Panc1 (cell line): ENCODE measurements at places on chromosomes 5 and 9.

GRCh38 chr5:103293719-103294118, 35.2 kb downstream of the MACIR start:
- DNase-seq, result no peak

DNA sequence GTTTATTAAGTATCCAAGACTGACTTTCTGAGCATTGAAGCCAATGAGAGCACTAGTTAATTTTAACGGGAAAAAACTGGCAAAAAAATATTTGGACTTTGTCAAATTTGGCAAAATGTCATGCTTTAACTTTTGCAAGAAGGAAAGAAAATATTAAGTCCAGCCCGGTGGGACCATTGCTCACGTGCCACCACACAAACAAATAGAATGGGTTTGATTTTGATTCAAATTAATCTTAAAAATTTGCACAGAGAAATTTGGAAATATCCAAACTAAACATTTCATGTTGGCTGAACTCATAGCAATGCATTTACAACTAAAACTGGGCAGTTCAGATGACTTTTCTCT, 302.2 kb downstream of the EBF1 start:
- no peak for DNase-seq

DNA sequence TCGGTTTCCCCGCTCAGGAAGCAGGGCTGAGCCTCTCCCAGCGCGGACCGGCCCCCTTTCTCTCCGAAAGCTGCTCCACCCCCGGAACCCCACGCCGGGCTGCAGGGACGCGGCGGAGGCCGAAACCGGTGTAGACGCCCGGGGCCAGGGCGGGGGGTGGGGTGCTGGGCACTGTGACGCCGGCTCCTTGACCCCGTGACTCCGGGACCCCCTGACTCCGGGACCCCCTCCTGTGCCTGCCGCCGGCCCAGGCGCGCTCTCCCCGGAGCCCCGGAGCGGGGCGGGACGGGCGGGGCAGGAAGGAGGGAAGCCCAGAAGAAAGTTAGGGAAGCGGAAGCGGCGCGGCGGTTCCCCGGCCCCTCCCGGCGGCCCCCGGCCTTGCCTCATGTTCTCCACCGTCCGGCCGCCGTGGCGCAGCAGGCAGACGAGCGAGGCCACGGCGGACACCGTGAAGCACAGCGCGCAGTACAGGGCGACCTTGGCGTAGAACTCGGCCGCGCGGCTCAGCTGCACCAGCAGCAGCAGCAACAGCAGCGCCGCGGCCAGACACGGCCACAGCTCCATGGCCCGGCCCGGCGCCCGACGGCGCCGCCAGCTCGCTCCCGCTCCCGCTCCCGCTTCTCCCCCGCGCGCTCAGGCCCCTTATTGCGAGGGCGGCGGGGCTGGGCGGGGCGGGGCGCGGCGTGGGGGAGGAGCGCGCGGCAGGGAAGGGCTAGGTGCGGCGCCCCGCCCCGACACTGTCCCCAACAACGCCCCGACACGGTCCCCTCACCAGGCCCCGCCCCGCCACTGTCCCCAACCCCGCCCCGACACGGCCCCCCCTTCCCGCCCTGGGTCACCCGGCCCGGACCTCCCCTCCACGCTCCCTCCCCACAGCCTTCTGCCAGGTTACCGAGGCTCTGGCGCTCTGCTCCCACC, at the start of gene AGPAT2:
Gene AGPAT2 (minus strand): TSS at position 664 of the 918 bp plus-strand sequence. CDS start 100 bp downstream, at position 564.
- DNase-seq, result no peak

GRCh38 chr5:82332064-82332855, 54.1 kb upstream of the RPS23 start:
- no peak for DNase-seq

GRCh38 chr5:106481374-106481773, 1189.4 kb downstream of the EFNA5 start:
- DNase-seq, result no peak

DNA sequence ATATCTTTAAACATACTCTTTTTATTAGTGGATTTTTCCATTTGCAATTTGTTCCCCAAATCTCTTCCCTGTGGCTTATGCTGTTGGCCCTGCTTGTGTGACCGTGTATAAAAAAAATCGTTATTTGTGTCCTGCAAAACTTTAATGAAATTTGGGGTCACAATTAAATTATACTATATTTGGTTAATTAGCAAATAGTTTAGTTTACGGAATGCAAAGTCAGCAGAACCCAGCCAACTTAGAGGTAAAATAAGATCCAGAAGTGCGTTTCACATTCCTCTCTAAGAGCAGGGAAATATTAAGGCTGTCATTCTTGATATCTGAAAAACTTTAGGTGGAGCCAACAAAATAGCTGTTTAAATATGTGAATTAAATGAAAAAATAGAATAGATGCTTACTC, 2023.5 kb upstream of the WWC1 start:
- no peak for DNase-seq

DNA sequence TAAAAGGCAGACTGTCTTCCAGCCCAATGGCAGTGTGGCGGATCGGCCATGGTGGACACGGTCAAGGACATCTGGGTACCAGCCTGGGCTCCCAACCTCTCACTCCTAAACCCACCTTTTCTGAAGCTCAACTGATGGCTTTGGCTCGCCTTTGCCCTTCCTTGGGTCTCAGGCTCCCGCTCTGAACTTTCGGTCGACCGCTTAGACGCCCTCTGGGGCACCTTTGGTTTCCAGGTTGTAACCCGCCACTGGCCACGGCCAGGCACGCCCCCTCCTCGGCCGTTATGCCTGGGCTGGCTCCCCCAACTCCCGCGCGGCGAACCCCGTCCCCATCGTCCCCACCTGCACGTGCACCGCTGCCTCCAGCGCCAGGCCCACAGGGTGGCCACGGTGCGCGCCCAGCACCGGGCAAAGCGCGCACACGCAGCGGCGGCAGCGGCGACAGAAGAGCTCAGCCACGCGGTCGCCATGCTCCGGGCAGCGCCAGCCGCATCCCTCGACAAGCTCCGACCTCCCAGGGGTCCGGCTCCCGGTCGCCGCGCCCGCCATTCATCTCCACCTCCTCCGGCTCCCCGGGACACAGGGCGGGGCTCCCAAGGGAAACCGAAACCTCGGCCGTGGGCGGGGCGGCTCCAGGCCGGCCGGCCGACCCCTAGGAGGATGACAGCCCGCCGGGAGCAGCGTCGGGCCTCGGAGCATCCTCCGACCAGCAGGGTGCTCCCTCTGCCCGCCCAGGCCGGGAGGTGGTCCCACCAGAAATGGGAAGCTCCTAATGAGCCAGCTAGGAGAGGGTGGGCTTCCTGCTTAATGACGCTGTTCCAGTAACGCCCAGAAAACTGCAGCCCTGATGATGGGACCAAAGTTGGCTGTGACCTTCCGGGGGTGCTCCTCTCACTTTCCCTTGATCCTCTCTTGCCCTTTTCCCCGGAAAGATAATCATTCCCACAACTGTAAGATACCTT, at the start of gene TRIM14:
Gene TRIM14 (minus strand): TSS at position 583 of the 962 bp plus-strand sequence. CDS start 34 bp downstream, at position 549.
- no peak for DNase-seq

GRCh38 chr9:97905228-97905627, 17.1 kb downstream of the TRMO start:
- no peak for DNase-seq

- no peak for DNase-seq
Observed at GRCh38 chr5:67353500-67354450, 157.2 kb upstream of the CD180 start.

DNA sequence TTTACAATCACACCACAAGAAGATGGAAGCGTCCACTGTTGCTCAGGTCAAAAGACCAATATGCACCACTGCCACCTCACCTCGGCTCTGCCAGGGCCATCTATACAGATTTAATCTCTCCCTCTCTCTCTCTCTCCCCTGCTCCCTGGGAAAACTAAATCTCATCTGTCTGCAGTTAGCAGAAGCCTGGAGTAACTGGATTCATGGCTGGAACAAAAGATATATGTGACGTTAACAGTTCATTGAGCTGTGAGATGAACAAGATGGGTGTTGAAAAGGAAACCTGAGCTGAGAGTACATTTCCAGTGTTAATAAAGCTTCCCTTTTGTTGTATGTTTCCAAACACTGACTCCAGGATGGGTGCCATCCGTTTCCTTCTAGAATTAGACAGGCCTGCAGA, 369.7 kb downstream of the CDK5RAP2 start:
- DNase-seq, result no peak

- no peak for DNase-seq
Observed at GRCh38 chr5:6631441-6631840, 1.4 kb downstream of the NSUN2 start.

- DNase-seq, result no peak
Observed at GRCh38 chr9:96852676-96853075, 1.6 kb downstream of the ZNF782 start.

GRCh38 chr5:123199527-123199926, 110.5 kb downstream of the PRDM6 start:
- DNase-seq, result no peak

GRCh38 chr5:57034201-57034916, 82.4 kb upstream of the MIER3 start:
- DNase-seq, result no peak

DNA sequence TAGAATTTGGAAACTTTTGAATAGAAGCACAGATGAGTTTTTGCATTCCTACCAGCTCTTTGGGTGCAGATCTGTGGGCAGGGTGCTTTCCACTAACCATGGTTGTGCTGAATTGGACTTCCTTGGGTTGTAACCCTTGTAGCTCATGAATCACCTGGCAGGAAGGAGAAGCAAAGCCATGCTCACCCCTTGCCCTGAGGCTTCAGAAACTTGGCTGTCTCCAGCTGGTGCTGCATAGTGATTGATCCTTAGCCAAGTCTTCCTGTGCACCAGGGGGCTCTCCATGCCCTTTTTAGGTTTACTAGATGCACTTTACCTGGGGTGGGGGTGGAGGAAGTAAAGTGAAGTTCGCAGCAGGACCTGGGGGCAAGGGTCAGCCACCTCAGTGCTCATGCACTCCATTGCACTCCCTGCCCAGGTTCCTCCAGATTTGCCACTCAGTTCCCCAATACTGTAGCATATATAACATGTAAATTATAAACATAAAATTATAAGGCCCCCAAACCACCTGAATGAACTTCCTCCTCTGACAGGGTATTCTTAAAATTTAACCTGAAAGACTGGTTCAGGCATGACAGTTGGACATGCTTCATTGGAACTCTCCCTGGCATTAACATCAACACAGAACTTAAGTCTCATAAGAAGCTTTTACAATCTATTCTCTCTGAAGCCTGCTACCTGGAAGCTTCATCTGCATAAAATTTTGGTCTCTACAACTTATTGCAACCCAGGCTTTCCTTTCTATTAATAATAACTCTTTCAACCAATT, 25.8 kb upstream of the IFNA14 start:
- DNase-seq, result no peak

GRCh38 chr9:272251-273213, 57.9 kb downstream of the DOCK8 start:
- no peak for DNase-seq

DNA sequence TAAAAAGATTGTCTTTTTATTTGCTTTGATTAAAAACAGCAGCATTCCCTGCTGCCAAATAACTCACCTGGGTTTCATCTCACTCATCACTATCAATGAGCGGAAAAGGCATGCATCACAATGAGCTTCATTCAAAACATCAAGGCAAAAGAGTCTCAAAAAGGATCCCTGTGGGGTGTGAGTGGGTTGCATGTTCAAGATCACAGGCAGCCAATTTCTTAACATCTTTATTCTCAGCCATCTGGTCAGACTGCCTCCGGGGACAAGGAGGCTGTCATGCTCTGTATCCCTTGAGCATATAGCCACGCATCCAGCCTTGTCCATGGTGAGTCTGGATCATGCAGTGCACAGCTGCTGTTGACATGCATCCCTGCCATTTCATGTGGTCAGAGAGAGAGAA, 117.1 kb downstream of the ICE1 start:
- no peak for DNase-seq

GRCh38 chr5:65506961-65507360, 25.2 kb upstream of the ADAMTS6 start:
- no peak for DNase-seq

GRCh38 chr5:24747327-24747726, 102.5 kb upstream of the CDH10 start:
- DNase-seq, result no peak

DNA sequence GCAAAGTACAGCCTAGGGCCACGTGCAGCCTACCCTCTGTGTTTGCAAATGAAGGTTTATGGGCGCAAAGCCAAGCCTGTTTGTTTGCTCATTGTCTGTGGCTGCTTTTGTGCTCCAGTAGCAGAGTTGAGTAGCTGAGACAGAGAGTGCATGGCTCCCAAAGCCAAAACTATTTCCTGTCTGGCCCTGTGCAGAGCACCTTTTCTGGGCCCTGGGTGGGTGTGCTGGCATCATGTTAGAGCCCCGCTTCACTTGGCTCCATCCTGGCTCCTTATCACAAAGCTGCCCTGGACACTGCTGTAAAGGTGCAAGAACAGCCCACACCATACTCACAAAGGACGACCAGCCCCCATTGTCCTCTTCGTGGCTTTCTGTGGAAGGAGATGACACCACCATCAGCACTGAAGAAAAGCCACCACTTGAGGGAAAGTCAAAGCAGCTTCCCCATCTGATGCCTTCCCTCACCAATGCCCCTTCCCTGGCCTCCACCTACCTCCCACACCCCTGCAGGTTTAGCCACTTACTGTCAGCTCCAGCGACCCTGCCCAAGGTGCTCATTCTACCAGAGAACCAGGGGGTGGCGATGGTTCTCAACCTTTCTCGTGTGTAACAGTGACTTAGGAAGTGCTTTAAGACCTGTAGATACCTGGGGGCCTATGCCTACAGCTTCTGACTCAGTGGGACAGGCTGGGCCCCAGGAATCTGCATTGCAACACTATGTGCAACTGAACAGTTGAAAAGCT, 23.4 kb downstream of the LCP2 start:
- DNase-seq, result no peak

GRCh38 chr5:57727591-57727990, 245.0 kb upstream of the ACTBL2 start:
- no peak for DNase-seq

GRCh38 chr9:124779368-124780059, 2.6 kb downstream of the OLFML2A start:
- no peak for DNase-seq

GRCh38 chr5:68641211-68641610, 425.7 kb downstream of the PIK3R1 start:
- no peak for DNase-seq

DNA sequence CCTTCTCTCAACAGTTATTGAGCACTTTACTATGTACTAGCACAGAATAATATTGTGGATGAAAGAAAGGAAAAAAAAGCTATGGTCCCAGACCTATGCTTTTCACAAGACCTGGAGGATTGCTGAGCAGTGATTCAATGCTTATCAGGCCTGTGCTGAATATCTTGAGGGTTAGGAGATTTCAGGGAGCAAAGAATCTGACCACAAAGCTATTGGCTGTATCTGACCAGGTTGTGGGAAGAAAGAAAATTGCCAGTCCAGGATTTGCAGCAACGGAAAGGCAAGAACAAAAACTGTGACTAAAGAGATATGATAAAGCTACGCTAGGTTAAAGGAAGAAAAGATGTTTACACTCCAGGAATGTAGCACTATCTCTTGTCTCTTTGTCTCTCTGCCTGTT, 14.9 kb upstream of the MACIR start:
- no peak for DNase-seq

DNA sequence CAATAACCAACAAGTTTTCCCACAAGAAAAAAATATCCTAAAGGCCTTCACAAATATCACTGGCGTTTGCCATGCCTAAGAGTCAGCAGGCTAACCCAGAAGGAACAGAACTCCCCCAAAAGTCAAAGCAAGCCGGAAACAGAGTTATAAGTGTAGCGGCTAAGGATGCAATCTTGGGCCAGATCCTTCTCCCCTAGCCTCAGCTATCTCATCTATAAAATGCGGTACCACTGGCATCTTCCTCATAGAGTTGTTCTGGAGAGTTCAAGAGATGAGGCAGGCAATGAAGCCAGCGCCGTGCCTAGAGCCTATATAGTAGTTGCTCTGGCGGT, 632 bp downstream of the DPM2 start:
- no peak for DNase-seq

- DNase-seq, result no peak
Observed at GRCh38 chr9:97860451-97861147, 7.6 kb downstream of the FOXE1 start.
